Stimulated activated CD4-positive, alpha-beta T cell treated with anti-CD3 and anti-CD28 coated beads, Interleukin-15, amount 100 ng/mL, for 48 hours (primary cell): ENCODE measurements at places on chromosomes 11 and 22.

DNA sequence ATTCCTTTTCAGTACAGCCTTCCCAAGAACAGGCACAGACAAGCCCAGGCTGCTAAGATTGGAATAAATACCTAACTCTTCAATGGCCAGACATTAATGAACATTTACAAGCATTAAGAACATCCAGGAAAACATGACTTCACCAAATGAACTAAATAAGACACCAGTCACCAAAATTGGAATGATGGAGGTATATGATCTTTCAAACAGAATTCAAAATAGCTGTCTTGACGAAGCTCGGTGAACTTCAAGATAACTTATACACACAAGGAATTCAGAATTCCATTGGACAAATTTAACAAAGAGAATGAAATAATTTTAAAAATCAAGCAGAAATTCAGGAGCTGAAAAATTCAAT is 16.4 kb upstream of the DDX10 start:
- no peak for DNase-seq

- no peak for DNase-seq
Measured at GRCh38 chr11:122754553-122755322, 83.6 kb upstream of the CRTAM start.

- DNase-seq: no peak
Measured at GRCh38 chr22:46769191-46769675, 6.8 kb downstream of the TBC1D22A start.

- no peak for DNase-seq
Measured at GRCh38 chr11:86797133-86797532, 3.2 kb upstream of the PRSS23 start.

DNA sequence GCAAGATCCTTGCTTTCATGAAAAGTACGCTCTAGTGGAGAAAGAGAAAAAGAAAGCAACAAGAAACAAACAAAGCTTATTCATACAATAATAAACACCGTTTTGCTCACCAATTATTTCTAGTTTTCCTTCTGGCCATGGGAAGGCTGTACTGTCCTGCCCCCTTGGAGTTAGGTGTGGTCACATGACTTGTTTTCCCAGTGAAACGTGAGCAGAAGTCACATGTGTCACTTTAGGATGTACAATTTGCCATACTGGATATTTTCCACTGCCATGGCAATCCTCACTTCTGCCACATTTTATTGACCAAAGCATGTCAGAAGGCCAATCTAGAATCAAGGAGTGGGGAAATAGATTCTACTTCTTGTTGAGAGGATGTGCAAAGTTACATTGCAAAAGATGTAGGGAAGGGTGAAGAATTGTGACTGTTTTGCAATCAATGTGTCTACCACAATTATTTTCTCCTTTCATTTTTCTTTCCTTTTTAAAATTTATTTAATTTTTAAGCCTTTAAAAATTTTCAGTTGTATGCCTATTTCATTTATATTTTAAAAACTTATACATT is 24.3 kb upstream of the TRAF6 start:
- no peak for DNase-seq

DNA sequence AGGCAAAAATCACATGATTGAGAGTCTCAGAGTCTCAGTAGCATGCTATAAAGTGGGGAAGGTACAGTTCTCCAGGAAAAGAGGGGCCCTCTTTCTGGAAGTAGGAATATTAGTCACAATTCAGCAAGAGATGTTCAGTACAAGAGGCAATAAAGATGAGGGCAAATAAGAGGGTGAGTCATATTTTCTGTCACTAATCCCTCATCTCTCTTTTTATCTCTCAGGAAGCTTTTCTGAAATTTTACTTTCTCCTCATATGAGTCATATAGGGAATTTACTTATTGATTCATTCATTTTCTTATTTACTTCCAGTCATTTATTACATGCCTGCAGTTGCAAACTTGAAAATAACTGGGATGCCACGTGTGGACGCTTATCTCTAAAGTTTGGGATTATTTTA is 3.4 kb upstream of the NXPE1 start:
- no peak for DNase-seq

DNA sequence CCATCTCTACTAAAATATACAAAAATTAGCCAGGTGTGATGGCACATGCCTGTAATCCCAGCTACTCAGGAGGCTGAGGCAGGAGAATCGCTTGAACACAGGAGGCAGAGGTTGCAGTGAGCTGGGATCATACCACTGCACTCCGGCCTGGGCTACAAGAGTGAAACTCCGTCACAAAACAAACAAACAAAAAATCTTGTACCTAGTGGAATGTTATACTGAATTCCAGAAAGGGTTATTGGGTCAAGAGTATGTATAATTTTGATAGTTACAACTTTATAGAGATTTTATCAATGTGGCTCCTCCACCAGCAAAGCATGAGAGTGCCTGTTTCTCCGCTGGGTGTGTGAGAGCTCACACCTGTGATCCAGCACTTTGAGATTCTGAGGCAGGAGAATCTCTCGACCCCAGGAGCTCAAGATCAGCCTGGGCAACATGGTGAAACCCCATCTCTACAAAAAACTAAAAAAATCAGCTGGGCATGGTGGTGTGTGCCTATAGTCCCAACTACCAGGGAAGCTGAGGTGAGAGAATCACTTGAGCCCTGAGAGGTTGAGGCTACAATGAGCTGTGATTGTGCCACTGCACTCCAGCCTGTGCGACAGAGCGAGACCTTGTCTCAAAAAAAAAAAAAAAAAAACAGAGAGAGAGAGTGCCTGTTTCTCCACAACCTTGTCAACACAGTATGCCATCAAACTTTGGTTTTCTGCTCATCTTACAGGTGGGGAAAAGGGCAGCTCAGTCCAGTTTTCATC is 12.7 kb upstream of the FOLR1 start:
- DNase-seq: no peak

GRCh38 chr22:24440270-24440717 is 12.9 kb downstream of the ADORA2A start:
- DNase-seq: no peak

GRCh38 chr11:114179234-114179941 is 116.8 kb upstream of the NNMT start:
- no peak for DNase-seq

- DNase-seq: no peak
Measured at GRCh38 chr11:44065161-44065661, 859 bp upstream of the ACCS start.

DNA sequence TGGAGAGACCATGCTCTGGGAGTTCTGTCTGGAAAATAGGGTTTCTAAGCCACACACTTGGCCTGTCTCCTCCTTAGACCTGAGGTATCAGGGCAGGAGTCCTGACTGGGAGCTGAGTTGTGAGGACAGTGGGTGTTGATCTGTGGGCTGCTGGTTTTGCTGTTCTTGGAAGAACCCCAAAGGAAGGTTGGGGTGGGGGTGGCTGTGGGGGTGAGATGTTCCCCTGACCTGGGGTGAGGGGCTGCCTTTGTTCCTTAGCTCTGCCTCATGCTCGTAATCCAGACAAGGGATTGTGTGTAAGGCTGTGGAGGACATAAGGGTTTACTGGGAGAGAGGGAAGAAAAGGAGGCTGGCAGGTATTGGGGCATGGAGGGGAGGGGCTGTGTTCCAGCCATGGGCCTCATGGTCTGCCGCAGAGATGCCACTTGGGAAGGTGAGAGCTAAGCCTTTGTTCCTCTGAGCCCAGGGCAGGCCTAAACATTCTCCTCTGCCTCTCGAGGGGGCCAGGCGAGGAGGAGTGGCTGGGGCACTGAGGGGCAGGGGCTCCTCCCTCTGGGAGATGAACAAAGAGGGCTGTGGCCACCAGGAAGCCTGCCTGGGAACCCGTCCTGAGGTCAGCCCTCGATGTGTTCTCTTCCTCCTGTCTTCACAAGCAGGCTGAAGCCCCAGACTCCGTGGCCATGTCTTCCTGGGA is 4.4 kb downstream of the OTOG start:
- no peak for DNase-seq

DNA sequence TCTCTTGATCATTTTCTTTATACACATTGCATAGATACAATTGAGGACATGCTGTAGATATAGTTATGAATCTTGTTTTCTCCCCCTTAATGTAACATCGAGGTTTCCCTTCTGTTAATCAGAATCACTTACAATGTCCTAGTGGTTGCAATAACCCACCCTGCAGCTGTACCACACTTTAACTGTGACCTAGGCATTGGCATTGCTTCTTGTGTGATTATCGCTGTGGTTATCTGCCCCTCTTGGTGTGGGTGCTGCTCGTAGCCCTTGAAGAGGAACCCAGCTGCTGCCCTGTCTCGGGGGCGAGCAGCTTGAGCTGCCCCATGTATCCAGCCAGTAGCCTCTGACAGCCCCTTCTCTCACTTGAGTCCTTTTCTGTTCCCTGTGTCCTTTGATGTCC is 1.5 kb downstream of the DGAT2 start:
- DNase-seq: no peak

DNA sequence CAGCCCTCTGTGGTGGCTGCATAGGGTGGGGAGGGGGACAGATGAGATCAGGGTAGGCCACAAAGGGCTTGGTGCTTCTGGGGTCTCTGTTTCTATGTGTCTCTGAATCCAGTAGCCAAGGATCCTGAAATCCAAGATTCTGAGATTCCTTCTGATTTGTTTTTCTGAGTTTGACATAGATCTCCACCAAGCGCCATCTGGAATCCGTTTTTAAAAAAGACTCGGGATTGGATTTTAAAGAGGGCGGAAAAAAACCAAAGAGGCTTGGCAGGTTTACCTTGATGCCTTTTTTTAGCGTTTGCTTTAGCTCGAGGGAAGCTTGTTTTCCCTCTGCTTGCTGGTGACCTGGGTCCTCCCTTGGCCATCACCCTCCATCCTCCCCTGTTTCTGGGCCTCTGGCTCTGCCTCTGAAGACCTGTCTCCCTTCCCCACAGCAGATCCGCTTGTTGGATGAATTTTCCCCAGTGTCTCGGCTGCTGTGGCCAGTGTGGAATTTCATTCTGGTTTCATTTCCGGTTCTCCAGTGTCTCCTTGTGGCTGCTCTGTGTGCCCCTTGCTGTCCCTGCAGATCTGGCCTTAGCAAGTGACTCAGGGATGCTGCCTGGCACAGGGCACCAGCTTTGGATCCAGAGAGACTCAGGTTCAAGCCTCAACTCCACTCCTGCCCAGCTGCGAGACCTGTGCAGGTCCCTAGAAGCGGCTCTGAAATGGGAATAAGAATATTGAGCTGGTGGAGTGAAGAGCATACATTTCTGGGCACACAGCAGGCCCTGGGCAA is 15.1 kb downstream of the SYNGR1 start:
- DNase-seq: no peak

DNA sequence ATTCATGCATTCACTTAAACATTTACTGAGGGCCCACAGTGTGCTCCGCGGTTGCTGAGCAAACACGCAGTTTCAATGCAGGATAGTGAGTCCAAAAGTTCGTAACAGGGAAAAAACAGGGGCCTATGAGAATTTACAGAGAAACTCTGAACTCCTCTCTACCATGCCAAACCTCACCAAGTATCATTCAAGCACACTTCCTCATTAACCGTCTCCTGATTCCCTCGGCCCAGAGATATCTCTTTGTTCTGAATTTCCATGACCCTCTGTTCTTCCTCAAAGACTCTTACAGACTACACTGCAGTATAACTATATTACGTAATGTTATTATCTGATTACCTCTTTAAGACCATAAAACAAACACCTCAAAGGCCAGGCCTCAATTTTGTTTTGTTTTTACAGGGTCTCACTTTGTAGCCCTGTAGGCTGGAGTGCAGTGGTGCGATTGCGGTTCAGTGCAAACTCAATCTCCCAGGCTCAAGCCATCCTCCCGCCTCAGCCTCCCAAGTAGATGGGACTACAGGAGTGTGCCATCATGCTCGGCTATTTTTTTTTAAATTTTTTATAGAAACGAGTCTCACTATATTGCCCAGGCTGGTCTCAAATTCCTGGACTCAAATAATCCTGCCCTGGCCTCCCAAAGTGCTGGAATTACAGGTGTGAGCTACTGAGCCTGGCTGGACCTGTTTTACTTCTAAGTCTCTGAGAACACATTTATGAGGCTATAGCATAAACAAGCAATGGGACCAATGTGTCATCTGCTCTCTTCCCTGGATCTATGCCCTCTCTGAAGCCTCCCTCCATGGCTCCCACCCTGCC is 3.6 kb downstream of the HPS4 start:
- no peak for DNase-seq

DNA sequence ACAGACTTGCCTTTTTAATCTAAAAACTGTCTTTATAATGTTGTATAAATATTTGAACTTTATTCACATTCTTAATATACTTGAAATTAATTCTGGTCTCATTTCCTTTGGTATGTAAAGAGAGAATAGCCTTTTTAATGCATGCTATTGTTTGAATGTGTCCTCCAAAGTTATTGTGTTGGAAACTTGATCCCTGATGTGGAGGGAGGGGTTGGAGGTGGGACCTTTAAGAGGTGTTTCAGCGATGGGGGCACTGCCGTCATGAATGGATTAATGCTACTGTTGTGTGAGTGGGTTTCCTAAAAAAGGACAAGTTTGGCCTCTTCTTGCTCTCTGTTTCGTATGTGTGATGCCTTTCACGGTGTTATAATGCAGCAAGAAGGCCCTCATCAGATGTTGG is 131.7 kb downstream of the DDX10 start:
- DNase-seq: no peak

- DNase-seq: no peak
Measured at GRCh38 chr11:70089631-70090030, 11.5 kb downstream of the ANO1 start.

DNA sequence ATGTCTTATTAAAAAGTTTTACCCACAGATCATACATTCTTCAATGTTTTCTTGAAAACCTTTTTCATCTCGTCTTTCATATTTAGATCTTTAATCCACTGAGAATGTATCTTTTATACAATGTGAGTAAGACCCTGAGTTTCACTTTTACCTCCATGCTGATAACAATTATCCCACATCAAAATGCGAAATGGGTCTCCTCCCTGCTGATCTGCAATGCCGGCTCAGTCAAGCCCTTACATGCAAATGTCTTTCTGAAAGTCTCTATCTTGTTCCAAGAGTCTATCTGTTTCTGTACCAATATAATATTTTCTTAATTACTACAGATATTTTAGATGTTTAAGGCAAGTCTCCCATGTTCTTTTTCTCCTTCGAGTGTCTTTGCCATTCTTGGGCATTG is 50.9 kb downstream of the CDON start:
- DNase-seq: no peak
